ENCODE measurements at places on chromosomes 3 and 15.

GRCh38 chr3:67291287-67292252, 293.5 kb downstream of the KBTBD8 start:
- no peak for DNase-seq

DNA sequence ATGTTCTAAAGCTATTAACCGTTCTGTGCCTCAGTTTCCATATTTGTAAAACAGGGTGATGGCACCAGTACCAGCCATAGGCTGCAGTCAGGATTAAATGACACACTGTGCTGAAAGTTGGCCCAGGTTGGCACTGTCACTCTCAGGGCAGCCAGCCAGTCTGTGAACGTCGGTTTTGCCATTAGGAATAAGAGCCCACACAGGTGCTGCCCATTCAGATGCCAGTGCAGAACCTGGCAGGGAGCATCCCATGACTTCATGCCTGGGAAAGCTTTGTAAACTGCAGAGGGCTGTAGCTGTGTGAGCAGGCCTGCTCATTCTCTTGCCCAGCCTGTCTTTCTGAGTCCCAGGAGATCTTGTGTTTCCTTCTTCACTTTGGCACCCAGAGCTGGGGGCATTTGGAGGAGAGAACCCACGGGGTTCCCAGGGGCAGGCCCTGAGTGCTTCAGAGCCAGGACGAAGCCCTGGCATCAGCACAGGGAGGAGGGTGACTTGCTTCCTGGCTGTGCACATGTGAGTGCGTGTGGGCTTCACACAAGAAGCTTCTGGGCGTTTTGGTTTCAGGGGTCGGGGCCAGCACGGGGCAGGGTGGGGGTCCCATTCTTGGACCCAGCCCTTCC, 46.9 kb downstream of the ZNF710 start:
- no peak for DNase-seq

- DNase-seq, result no peak
Measured at GRCh38 chr15:55823699-55824340, 80.9 kb upstream of the PRTG start.

GRCh38 chr15:35546511-35547381, 781 bp upstream of the DPH6 start:
- DNase-seq, result no peak

- no peak for DNase-seq
Measured at GRCh38 chr3:94234177-94234788, 171.4 kb downstream of the NSUN3 start.

DNA sequence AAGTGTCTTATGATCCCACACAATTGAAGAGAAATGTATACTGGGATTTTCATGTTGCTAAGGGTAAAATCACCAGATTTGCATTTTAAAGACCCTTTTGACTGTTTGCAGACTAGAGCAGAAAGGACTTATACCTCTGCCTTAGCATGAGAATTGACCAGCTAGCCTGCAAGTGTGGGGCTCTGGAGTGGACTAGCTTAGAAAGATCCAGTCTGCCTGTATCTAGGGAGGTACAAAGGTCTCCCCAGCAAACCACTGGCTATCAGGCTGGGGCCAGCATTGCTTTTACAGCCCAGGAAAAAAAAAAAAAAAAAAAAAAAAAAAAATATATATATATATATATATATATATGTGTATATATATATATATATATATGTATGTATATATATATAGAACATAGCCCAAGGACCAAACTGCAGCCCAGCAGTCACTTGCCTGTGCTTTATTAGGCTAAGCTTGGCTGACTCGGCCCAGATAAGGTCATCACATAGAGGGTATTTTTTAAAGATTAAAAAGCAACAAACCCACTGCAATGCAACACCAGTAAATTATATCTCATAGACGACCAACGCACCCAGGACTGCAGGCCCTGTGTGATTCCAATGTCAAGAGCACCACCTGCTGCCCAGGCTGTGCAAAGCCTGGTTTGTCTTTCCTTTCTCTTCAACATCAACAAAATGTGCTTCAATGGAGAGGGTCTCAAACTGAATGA, 63.7 kb downstream of the DCLK3 start:
- no peak for DNase-seq

GRCh38 chr3:29195056-29195455, 85.8 kb upstream of the RBMS3 start:
- no peak for DNase-seq

DNA sequence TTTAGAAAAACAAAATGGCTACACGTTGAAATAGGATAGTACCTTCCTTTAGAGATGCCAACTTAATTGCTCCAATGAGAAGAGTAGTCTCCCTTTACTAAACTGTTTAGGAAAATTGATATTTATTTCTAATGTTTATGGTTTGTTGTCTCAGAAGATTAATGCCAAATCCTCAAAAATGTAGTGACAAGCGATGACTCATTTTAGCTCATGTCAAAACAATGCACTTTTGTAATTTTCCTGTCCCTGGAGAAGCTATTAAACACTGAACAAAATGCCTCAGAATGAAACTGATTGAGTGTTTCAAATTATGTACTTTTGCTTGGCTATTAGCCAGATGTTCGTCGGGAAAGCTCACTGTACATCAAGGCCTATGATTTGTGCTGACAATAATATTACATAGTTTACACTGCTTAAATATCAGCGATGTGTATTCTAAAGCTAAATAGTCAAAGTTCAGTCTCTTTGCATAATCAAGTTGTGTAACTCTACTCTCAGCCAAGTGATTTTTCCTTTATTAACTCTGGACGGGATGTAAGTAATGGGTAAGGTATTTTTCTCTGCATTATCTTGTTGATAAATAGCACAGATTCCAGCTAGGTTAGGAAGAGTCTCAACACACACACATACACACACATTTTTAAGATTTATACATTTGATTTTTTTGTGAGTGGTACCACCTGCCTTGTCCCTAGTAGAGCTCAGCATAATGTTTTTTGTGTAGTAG, 83.7 kb downstream of the CMSS1 start:
- DNase-seq, result no peak

DNA sequence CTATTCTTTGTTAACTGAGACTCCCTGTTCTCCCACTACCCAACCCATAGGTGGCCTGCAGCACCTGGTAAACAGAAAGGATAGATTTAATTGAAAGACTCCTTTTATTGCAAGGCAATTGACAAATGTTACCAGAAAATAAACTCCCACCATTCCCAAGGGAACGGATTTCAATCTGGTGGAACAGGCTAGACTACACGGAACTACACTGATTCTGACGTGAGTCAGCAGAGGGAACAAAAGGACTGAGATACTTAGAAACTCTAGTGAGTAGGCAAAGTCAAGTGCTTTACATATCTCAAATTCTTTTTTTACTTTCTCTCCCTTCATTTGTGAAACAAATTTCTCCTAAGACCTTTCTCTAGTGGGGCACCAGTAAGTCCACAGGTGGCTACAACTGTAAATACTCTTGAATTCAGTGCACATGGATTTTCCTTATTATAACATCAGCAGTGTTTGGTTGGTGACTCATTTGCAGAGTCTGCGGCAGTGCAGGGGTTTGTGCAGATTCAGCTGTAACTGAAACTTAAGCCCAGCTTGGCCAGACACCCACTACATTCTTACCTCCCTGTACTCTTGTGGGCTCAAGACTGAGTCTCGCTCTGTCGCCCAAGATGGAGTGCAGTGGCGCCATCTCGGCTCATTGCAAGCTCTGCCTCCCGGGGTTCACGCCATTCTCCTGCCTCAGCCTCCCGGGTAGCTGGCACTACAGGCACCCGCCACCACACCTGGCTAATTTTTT, 34.3 kb upstream of the PLSCR2 start:
- no peak for DNase-seq

GRCh38 chr3:173770796-173771573, 373.4 kb downstream of the NLGN1 start:
- no peak for DNase-seq

- no peak for DNase-seq
Measured at GRCh38 chr15:41323611-41324010, 8.8 kb downstream of the OIP5 start.

DNA sequence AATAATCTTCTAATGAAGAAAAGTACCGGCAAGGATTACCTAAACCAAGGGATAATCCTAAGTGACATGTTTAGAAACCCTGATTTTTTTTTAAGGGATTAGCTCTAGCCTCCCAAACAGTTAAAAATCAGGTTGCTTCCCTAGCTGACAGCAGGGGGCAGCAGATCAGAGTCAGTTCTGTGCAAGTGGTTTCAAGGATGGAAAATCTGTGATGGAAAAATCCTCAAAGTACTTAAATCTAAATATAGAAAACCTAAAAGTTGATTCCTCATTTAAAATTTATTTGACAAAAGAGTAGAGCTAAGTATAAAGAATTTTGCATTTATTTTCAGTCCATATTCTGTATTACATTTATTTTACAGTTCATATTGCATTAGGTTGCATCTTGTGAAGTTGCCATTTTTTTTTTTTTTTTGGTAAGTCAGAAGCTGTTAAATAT, 107.6 kb downstream of the PEX5L start:
- DNase-seq, result no peak

GRCh38 chr3:69326855-69327300, 59.0 kb downstream of the FRMD4B start:
- no peak for DNase-seq

DNA sequence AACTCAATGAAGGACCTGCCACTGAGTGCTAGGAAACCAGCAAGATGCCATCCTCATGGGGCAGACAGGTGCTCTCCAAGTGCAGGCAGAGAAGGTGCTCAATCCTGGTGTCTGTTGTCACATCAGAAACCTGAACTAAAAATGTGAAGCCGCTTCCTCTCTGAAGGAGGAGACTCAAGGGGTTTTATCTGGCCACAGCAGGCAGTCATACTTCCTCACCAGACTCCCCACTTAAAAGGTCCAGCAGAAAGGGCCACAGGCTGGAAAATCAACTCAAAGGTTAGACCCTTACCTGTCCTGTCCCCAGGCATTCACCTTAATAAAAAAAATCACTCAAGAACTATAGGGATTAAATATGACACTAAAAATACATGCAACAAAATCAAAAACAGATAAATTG, 4.8 kb downstream of the CCDC12 start:
- DNase-seq, result no peak

DNA sequence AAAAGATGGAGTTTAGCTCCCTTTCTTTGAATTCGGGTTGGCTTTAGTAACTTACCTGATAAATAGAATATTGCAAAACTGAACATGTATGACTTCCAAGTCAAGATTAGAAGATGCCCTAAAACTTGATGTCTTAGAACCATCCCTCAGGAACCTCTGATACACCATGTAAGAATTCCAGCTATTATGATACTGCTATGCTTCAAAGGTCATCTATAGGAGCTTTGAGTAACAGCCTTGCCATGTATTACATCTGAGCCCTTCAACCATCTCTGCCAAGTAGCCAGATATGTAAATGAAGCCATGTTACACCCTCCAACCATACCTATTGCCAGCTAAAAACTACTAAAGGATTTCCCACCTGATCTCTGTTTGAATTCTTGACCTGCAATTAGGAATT, 854.2 kb downstream of the SI start:
- DNase-seq, result no peak

DNA sequence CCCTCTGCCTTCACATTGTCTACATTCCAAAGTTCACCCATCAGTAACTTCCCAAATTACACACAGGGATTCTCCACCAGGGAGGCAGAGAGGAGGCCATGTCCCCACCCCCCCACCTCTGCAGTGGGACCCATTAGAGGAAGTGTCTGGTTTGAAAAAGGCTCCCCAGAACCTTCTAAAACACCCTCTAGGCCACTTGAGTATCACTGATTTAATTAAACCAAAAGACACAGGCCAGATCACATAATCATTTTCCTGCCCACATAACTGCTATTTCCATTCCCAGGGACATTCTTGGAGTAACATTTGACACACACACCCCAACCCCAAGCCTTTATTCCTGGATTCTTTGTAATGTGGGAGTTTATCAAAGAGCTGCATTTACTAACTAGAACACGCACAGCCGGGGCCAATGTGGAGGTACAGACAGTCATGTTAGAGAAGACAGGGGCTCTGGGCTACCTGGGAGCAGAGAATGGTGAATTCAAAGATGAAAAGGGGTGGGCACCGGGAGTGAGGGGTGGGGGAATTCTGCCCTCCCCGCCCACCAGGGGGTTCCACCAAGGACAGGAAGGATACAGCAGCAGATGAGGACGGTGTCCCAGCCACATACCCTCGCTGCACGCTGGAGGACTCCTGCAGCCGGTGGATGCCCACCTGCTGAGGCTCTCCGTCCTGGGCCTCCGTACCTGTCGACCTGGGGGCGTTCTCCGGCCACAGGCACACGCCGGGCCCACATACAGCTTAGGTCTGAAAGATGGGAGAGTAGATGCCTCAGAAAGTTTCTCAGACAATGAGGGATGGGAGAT, 201.4 kb upstream of the CTNNB1 start:
- no peak for DNase-seq

DNA sequence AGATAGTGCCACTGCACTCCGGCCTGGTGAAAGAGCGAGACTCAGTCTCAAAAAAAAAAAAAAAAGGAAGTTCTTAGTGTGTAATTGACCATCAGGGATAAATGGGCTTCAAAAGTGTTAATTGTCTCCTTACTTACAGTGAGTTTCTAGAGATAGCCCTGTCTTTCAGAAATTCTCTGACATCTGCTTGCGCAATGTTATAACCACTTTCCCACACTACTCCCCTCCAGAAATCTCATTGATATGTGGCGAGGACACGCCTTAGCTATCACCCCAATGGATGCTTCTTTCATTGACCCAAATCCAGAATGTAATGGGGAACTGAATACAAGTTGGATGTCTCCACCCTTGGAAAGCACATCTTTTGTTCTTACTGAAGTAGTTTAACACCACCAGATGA, 70.9 kb downstream of the GMPS start:
- no peak for DNase-seq
